ENCODE measurements at places on chromosomes 6 and 20. TPM values are rescaled to one million over a fixed set of nuclear protein-coding genes. Genes with fewer than 3 reads are reported as not detected.
A peak's percentile ranks its signal among the peaks of the same experiment; 100 is the strongest.

NHLRC1 gene
- 1.7 TPM for total RNA-seq

FANCE gene
- 6.5 TPM for total RNA-seq

GSTA2 gene
- total RNA-seq = not detected

HCRTR2 gene
- not detected for total RNA-seq

RIPOR3 gene
- 29.3 TPM for total RNA-seq

RAB44 gene
- under 0.01 TPM for total RNA-seq

MLIP gene
- not detected for total RNA-seq

SLC22A3 gene
- total RNA-seq = 1.3 TPM

GRCh38 chr20:24478584-24478983 is 9.2 kb downstream of the SYNDIG1 start:
- no peak for DNase-seq

DNA sequence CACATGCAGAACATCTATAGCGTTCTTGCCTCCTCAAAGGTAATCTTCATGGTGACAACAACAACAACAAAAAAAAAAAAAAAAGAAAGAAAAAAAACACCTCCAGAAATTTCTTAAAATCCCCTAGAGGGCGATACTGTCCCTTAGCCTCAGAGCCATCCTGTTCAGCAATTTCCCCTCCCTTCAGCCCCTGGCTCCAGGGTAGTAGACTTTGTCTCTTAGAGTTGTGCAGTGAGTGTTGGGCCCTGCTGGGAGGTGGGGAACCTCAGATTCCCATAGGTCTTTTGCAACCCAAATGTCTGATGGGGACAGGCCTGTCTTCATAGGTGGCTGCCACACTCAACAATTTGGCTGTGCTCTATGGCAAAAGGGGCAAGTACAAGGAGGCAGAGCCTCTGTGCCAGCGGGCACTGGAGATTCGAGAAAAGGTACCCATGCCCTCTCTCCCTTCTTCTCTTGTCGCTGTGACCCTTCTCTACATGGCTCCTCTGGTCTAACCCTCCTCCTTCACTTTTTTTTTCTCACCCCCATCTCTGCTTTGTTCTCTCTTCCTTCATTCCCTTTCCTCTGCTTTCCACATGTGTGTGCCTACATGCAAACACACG is 6.0 kb upstream of the PTK7 start:
- DNase-seq = peak; percentile 78

- no peak for DNase-seq
These were observed 283.7 kb downstream of the DHX35 start for GRCh38 chr20:39245685-39246311.

DNA sequence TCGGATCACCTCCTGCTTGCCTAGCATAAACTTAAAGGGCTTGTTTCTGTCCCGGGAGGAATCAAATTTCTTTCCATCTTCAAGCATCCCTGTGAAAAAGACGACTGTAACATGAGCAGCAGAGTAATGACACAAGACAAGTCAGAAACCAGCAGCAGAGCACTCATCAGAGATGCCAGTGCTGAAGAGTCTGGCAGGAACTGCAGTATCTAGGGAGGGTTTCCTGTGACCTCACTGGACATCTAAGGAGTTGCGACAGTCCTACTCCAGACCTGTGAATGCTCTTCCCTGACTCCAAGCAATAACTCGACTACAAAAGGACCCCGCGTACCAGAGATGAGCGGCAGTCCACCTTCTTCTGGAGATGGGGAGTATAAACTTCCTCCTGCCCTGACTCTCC is 17.3 kb downstream of the FKBP1A start:
- DNase-seq = peak; percentile 82

DNA sequence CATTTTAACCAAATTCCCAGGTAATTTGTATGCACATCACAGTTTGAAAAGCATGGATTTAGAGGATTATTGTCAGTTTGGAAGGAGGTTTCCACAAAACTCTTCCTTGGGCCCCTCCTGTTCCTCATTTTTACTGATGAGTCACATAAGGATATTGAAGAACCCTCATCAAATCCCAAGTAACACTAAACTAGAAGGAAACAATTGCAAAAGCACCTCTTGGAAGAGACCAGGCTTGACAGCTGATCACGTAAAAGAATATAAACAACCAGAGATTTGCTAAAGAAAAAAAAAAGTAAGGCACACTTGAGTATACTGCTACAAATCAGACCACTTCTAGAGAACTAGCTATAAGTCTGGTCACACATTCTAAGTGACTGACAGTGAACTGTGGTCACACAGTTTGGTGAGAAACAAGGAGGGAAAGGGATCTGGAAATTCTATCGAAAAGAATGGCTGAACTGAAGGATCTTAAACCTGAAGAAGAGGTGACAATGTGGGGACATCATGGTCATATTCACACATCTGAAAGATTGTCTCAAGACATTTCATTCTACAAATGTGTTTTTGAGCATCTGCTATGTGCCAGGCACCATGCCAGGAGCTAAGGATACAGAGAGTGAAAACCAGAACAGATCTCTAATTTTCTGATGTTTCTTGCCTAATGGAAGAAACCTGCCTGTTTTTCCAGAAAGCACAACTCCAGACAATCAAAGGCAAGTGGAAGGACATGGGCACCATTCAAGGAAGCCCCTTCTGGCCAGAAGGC is 24.1 kb downstream of the ZHX3 start:
- peak; percentile 79 for DNase-seq

GRCh38 chr20:44910690-44911262 is 916 bp downstream of the PABPC1L start:
- DNase-seq = no peak

DNA sequence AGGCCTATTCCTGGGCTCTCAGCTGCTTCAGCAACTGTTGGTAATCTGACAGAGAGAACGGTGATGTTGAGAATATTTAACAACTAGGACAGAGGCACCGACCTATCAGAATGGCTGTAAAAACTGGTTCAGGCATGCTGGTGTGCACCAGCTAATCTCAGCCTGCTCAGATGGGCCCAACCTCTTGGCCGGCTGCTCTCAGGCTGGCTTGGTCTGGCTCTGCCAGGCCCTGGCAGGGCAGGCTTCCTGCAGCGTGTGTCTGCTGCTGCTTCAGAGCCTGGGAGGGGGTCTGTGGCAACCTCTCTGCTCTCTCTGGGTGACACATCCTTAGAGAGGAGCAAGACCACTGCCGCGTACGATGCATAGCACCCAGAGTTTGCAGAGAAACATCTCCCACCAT is 4.8 kb downstream of the SLC2A12 start:
- no peak for DNase-seq

DNA sequence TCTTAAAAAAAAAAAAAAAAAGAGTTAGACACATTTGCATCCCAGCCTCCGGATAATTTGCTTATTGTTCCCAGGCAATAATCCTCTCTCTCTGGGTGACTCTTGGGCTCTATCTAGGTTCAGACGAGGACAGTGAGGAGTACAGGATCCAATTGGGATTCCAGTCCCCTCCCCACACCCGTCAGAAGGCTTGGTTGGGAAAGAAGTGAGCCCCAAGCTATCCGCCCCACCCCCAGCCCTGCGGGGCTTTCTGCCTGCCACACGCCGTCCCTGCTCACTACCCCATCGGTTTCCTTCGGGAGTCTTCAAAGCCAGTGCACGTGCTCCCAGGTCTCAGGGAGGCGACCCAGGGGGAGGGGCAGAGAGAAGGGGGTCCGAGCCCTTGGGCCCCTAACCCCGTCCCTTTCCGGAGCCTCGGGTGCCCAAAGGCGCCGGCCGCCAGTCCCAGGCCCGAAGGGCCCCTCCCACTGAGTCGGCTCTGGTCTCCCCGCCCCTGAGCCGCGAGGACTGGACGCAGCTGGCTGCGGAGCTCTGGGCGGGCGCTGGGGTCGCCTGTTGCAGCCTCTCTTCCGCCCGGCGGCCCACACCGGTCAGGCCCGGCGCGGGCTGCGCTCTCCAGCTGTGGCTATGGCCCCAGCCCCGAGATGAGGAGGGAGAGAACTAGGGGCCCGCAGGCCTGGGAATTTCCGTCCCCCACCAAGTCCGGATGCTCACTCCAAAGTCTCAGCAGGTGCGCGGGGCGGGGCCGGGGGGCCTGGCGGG is 2.5 kb downstream of the MYMX start:
- peak; percentile 83 for DNase-seq

- DNase-seq = no peak
These were observed 115.8 kb downstream of the MANEA start for GRCh38 chr6:95693108-95693507.

GRCh38 chr20:34083137-34083536 is 28.9 kb downstream of the EIF2S2 start:
- DNase-seq = peak; percentile 94

DNA sequence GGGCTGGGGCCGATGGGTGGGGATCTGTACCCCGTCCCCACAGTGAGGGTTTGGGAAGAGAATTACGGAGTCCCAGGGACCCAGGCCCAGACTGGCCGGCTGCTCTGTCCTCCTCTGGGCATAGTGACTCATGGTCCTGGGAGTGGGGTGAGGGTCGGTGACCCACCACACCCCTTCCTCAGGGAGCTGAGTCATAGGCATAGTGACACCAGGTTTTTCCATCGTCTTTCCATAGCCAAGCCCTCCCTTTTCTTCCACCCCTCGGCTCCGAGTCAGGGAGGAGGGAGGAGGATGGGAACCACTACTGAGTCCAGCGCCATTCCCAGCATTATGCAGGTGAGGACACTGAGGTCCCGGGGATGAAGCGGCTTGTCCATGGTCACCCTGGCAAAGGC is 8.9 kb downstream of the CYP21A2 start:
- DNase-seq = peak; percentile 69

GRCh38 chr6:117677553-117678141 is 2.4 kb downstream of the NUS1 start:
- DNase-seq = peak; percentile 62

- DNase-seq = peak; percentile 42
These were observed 1241.1 kb upstream of the EYS start for GRCh38 chr6:66948106-66948505.

DNA sequence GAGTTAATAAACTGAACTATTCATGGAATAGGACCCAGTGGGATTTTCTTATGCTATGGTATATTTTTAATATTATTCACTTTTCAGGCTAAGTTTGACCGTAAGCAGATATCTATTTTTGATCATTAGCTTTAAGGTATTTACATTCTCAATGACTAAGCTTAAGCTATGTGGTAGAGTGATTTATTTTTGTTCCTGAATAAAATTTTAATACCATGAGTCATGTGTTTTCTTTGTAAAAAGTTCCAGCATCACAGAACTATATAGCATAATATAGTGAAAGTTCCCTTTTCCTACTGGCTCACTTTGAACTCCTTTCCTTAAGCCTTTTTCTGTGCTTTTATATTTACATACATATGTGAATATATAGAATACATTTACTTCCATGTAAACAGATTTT is 75.8 kb downstream of the BCKDHB start:
- peak; percentile 36 for DNase-seq

DNA sequence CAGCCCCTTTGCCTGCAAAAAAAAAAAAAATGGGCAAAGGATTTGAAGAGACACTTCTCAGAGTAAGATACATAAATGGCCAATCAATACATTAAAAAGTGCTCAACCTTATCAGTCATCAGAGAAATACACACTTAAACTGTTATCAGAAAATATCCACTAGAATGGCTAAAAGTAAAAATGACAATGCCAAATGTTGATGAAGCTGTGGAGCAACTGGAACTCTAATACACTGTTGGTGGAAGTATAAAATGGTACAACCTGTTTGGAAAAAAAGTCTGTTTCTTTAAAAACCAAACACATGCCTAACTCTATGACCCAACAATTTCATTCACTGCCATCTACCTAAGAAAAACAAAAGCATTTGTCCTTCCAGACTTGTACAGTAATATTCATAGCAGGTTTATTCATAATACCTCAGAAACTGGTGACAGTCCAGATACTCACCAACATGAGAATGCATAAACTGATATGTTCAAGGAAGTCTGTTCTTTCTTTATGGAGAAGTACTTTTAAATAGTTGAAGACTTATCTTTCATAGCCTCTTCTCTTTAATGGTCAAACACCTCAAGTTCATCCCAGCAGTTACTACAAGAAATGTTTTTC is 378.4 kb upstream of the RUNX2 start:
- DNase-seq = no peak

DNA sequence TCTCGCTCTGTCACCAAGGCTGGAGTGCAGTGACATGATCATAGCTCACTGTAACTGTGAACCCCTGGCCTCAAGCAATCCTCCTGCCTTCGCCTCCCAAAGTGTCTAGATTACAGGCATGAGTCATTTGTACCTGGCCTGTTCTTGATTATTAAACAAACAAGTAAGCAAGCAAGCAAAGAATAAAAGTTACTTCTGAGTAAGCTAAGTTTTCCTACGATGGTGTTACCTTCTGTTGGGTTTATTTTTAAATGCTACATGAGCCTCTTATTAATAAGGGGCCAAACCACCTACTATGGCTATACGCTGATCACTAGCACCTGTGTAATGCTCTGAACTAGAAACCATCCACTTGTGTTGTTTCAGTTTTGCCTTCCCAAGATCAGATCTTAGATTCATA is 50.8 kb downstream of the IL22RA2 start:
- no peak for DNase-seq

DNA sequence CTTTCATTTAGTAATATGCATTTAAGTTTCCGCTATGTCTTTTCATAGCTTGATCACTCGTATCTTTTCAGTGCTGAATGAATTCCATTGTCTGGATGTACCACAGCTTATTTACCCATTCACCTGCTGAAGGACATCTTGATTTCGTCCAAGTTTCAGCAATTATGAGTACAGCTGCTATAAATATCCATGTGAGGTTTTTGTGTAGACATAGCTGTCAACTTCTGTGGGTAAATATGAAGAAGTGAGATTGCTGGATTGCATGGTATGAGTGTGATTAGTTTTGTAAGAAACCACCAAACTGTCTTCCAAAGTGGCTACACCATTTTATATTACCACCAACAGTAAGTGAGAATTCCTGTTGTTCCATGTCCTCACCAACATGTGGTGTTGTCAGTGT is 79.2 kb upstream of the STMND1 start:
- DNase-seq = no peak

DNA sequence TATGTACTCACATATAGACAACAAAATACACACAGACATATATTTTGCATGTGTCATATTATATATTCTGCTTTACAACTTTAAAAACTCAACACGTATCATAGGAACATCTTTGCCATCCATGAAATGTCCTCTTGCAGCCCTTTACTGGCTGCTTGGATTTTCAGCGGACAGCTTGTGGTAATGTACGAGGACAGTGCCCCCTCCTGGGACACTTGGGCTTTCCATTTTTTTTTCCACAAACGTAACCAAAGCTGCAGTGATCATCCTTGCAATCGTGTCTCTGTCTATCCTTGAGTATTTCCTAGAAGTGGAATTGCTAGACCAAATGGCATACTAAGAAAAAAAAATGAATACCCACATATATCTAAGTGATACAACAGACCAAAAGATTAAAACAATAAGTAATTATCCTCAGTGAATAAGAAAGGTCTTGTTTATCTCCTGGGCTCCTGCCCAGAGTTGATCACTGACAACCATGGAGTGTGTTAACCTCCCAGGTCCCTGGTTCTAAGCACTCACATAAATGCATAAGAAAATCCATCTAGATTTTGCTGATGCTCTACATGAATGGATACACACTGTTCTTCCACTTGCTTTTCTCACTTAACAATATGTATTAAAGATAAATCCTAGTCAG is 18.1 kb downstream of the BPI start:
- peak; percentile 72 for DNase-seq

DNA sequence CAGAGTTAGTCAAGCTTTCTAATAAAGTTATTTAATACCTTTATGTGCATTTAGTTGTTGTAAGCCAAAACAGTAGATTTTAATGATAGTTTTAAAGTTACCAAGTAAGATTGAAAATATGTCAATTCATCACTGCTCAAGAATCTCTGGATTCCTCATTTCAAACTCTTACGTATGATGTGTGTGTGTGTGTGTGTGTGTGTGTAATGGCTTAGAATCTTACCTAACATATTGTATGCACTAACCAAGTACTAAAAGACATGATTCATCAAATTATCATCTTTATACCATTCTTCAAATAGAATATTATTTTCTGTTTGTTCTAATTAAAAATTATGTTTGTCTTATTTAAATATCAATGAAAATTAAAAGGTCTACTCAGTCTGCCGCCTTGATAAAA is 41.5 kb upstream of the ZNF337 start:
- DNase-seq = peak; percentile 6
